ENCODE measurements at places on chromosomes 7 and 10.

DNA sequence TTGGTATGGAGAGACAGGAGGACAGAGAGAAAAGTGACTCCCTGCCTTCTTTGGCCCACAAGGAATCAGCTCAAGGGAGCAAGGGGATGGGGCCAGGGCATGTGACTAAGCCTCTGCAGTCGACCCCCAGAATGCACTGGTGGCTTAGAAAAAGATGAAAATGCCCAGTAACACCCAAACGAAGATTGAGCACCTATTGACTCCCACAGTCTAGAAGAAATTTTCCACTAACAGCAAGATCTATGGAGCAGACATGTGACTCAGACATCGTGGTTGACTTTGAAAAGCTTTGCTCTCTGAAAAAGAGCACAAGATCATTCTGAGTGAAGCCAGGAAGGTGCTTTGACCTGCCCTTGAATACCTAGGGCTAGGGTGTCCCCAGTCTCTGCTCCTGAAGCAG lies 586.0 kb downstream of the CALN1 start:
- DNase-seq: no peak

DNA sequence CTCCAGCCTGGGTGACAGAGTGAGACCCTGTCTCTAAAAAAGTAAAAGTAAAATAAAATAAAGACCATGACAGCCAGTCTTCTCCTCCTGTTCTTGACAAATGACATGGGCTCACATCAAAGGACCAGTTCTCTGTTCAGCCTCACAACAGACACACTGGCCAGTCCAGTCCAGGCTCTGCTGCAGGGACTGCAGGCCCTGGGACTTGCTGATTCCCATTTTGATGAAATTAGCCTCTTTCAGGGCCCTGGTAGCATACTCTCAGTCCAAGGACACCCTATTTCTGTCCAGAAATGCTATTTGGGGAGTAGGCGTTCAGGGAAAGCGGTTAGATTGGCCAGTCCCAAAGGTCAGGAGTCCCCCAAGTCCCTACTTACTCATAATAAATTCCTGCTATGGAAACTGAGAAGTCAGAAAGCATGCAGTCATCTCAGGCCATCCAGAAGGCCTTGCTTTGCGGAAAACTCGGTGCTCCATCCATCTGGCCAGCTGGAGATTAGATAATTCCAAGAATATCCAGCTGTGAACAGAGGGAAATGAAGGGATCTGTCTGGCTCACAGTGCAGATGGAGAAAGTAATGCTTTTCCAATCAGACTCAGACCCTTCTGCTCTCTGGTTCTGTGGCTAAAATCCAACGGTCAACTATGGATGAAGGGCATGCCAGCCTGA lies 74.4 kb downstream of the RAB11FIP2 start:
- no peak for DNase-seq

DNA sequence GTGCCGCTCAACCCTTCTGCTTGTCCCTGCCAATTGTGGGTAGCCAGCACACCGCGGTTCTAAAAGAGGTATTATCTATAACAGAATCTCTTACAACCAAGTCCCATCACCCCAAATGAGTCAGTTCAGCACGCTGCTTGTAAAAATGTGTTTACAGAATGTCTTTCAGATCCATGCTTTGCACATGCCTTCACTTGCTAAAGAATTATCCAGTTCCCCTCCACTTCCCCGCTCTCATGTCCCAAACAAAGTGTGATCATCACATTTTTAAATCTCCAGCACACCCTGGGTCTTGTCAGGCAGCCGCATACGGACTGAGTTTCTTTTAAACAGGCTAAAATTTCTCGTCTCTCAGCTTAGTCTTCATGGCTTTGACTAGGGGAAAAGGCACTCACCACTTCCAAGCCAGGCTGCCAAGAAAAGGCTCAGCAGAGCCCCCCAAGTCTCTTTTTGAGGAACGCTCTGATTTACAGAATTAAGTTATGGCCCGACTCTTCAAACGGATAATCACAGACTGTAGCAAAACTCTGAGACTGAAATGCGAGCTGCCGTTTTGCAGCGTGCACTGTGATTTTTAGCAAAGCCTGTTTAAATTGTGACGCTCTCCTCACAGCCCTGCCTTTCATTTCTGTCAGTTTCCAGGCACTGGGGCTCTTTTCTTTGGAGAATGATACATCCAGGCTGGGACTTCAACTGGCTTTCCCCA lies 29.8 kb upstream of the FGFR2 start:
- no peak for DNase-seq

GRCh38 chr10:70616761-70617160 lies 14.2 kb upstream of the PRF1 start:
- no peak for DNase-seq

GRCh38 chr7:137408126-137408525 lies 64.6 kb upstream of the PTN start:
- DNase-seq: no peak

DNA sequence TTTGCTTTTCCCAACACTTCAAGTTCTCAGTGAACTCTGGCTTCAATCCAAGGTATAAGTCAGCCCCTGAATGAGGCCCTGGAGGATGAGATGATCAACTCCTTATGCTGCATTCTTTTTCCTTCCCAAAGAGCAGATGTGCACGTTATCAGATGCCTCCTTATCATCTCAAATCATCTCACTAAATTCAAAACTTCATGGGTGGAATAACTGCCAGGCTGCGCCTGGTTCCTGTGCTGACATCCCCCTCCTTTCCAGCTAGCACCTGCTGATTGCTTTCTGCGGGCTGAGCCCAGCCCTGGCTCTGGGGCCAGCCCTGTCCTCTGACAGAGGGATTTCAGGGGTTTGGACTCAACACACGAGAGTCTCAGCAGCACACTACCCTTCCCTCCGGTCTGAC lies 44.9 kb downstream of the TLL2 start:
- peak; percentile 53 for DNase-seq

DNA sequence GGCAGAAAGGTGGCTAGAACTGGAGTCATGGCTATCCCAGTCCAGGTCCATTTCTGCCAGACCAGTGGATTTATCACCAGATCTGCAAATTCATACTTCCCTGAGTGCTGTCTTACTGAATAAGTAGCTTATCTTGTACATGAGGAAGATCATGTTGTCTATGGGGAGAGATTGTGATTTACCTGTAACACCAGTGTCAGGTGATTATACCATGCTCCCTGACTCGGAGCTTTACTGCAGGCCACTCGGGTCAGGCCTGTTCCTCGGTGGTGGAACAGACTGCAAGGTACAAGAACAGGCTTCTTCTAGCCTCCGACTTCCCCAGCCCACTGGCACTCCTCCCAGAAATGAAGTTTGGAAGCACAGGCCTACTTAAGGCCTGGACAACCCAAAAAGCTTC lies 42.6 kb upstream of the DLG5 start:
- no peak for DNase-seq

DNA sequence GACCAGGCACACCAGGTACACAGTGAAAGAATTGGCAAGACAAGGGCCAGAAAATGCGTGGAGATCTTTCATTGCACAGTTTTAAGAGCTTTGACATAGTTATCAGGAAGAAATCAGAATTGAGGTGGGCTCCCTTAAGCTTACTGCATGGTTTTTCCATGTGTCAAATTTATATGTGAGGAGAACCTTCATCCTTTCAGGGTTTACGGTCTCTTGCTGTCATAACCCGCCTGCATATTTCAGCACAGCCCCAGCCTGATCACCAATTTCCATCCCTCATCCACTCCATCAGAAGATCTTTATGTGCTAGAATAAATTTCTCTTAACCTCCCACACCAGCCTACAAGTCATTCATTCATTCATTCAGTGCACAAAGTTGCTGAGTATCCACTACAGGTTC lies 373.1 kb downstream of the KCNMA1 start:
- DNase-seq: no peak

DNA sequence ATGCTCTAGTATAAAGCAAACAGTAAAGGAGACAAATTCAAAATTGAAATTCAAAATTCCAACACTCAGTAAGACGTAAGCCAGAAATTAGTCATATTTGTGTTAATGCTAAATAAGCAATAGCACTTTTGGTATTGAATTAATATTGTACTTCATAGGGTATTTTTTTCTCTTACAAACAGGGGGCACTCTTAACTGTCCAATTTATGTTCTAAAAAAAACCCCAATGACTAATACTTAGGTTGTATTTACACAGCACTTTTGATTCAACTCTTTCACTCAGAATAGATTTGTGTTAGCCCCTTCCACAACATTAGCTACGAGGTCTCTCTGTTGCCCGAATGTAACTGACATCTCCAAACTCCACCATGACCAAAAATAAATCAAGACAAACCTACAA lies 284.9 kb upstream of the COBL start:
- DNase-seq: no peak

DNA sequence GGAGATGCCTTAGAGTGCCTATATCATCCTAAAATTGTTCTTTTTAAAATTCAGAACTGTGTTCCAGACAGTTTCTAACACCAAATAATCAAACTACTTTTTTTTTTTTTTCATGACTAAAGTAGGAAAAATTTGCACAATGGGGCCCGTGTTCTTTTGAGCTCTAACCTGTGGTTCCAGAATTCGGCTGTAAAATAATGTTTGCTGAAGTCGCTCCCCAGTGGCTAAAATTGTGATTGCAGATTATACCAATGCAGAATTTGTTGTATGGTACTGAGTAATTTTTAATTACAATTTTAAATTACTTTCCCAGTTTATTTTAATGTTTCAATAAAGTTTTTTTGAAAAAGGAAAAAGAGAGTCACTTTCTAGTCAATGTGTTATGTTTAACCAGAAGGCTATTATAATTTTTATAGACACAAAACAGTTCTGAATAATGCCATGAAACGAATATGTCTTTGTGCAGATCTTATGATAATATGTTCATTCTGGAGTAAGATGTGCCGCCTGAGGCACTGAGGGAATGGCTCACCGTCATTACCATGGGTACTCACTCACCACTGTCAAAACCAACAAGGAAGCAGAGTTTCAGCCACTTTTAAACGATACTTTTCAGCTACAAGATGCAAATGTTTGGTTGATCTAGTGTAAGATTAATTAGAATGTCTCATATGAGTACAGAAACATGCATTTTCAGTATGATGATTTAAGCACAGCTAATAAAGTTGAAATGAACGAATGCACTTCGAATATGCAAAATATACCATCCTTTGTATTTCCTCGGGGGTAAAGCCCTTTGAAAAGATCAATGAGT lies 173.6 kb downstream of the PRKCQ start:
- DNase-seq: no peak

DNA sequence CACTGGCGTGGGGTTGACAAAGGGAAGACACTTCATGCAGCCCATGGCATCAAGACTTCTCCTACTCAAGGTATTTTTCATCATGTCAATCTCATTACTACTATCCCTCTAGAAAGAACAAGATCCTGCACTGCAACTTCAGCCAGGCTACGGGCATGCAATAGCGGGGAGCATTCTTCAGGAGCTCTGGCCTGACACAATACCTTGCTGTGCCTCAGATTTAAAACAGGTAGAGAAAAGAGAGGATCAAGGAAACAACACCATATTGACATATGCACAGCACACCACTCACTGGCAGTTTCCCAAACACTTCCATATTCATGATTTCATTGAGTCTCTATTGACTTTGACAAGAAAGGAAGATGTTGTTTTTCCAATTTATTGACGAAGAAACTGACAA lies 51.5 kb downstream of the DOCK4 start:
- no peak for DNase-seq

DNA sequence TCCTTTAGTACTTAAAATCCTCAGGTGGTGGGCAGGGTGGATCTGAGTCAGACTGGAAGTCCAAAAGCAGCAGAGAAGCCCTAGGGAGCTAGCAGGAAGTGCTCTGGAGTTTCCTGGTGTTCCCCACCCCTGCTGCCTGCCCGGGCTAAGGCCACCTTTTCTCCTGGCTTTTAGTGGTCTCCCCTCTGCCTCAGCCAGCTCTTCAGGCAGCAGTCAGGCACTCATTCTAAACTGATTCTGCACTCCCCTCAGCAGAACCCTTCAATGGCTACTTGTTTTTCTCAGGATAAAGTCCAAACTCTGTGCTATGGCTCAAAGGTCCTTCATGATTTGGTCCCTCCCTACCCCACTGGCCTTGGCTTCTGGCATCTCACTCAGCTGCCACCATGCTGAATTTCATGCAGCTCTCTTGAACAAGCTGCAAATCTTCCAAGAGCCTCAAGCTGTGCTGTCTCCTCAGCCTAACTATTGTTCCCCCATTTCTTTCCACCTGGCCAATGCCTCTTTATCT lies 28.9 kb upstream of the DNMBP start:
- no peak for DNase-seq

GRCh38 chr10:21520949-21521348 lies 4.5 kb downstream of the SKIDA1 start:
- DNase-seq: no peak

DNA sequence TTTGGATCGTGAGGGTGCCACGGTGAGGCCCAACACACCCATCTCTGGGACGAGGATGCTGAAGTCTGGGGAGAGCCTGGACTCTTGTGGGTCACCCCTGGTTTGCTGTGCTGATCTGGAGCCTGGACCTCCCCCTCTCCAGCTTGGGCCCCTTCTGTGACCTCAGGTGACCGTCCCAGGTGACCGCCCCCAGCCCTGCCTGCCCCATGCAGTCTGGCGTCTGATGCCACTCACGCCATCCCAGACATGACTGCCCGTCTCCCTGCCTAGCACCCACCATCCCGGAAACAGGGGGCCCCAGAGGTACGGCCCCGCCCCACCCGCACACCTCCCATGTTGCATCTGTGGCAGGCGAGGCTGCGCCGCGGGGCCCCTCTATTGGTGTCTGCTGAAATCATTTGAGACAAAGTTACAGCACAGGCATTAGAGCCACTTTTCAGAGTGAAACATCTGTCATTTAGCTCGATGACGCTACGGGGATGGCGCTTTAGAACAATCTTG lies 21.1 kb downstream of the UNCX start:
- no peak for DNase-seq

GRCh38 chr10:18142151-18142550 lies 1.9 kb downstream of the CACNB2 start:
- DNase-seq: no peak

- no peak for DNase-seq
Observed at GRCh38 chr7:47008461-47008860, 573.5 kb downstream of the TNS3 start.

DNA sequence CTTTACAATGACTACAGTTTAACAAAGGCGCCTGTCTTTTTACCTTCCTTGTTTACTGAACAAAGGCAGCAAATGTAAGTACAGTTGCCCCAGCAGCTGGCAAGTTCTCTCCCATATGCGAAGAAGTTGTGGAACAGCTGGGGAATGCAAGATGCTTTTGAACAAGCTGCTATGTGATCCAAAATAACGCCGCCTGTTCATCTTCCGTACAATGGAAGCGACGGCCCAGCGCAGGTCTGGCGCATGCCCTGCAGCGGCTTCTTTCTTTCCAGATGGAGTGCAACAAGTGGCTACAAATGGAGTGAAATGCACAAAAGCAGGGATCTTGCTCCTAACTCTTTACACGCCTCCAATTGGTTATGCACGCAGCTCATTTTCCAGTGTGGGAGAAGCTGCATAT lies 97.0 kb upstream of the SVIL start:
- DNase-seq: no peak

GRCh38 chr10:81027223-81027622 lies 489.5 kb downstream of the SH2D4B start:
- no peak for DNase-seq

- DNase-seq: no peak
Observed at GRCh38 chr10:43361547-43362190, 9.8 kb upstream of the FXYD4 start.

- DNase-seq: no peak
Observed at GRCh38 chr10:72541337-72541736, 84.5 kb downstream of the MICU1 start.

Data from cardiac septum (tissue), 1 donor.